Neuronal stem cell (in vitro differentiated cells): ENCODE measurements at places on chromosomes 11 and 22.

DNA sequence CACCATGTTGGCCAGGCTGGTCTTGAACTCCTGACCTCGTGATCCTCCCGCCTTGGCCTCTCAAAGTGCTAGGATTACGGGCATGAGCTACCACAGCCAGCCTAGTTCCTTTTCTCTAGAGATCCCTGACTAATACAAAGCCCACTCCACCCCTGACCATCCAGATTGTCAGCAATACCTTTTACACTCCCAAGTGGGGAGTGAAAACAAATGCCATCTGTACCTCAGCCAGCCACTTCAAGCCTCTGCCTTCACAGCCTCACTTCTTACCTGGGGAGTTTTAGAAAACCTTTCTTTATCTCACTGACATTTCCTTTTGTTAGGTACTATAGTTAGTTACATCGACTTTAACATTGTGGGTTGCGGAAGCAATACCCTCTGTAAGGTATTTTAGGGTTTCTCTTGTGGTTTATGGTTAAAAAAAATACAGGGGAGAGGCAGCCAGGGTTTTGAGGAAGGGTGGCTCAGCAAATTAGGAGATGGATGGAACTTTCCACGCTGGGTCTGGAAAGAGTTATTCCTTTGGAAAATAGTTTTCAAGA lies 8.9 kb downstream of the TOM1 start:
- DNase-seq: no peak

DNA sequence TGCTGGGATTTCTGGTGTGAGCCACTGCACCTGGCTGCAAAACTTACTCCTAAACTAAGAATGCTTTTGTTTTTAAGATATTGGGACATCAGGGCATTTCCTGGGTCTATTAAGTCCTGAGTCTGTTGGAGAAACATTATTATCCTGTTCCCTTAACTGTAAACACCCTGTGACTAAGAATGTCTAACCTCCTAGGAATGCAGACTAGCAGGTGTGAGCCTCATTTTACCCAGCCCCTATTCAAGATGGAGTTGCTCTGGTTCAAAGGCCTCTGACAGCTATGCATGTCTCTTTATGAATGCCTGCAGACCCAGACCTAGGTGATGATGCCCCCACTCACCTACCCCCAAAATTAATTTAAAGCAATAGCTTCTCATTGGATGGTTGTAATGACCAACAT lies 46.2 kb downstream of the DEPDC5 start:
- DNase-seq: no peak

GRCh38 chr11:104432526-104432925 lies 268.6 kb upstream of the PDGFD start:
- DNase-seq: no peak

GRCh38 chr11:2963761-2964160 lies 28.4 kb downstream of the NAP1L4 start:
- no peak for DNase-seq

DNA sequence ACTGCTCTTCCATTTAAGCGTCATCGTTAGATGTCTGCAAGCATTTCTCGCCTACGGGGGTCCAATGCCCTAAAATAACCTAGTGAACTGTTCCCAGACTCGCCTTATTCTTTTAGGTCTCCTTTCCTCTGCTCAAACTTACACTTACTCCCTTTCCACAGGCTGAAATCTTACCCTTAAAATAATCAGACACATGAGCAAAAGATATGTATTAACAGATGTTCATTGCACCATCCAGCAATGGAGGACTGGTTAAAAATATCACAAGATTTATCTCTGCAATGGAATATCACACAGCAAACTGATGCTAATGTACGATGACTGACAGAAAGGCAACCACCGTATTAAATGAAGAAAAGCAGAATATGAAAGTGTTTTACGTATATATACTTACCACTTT lies 1.6 kb upstream of the CSTF3 start:
- no peak for DNase-seq
